Motor neuron (in vitro differentiated cells): ENCODE measurements at places on chromosomes 11 and 22.

DNA sequence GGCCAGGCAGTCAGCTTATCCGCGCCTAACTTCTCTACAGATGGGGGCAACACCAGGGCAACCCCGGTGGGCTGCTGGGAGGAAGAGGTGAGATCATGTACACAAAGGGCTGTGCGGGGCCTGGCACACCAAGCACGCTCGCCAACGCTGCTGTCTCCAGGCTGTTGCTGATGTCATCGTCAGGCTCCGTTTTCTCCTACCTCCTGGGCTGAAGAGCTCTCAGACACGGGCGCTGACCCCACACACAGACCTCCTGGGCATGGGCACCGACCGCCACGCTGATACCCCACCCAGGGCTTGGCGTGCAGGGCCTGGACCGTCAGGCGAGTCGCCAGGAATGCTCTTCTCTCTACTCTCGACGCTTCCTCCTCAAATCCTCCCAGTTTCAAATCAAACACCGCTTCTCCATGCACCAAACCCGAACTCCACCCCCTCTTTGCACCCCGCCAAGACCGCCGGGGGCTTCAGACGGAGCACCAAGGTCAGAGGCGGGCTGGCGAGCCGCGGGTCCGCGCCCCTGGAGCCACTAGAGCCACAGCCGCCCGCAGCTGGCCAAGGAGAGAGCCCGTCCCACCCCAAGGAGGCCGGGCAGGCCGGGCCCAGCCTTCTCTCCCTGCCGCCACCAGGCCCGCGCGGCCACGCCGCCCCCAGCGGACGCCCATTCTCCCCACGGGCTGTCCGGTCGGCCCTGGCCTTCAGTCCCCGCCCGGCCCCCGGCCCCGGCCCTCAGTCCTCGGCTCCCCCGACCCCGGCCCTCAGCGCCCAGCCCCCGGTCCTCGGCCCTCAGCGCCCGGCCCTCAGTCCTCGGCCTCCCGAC, 772 bp downstream of the SBF1 start:
- ATAC-seq, result peak; percentile 58

- no peak for ATAC-seq
Observed at GRCh38 chr11:11940551-11940950, 67.9 kb downstream of the DKK3 start.

DNA sequence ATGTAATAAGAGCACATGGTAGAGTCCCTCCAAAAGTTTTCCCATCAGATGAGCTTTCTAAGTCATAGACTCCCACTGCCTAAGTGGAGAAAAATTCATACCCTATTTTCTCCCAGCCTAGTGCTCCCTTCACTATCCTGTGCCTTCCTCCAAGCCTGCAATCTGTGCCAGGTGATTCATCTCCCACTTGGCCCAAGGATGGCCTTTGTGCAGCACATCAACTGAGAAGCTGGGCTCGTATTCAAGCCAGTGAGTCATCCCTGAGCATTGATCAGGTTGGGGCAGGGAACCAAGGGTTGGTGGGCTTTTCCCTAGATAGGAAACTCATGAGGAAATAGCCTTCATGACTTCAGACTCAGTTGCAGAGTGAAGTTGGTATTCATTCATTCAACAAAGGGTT, 64.6 kb downstream of the PANX1 start:
- ATAC-seq, result no peak

- no peak for ATAC-seq
Observed at GRCh38 chr11:106708348-106708747, 309.9 kb downstream of the GUCY1A2 start.

GRCh38 chr11:120182790-120183491, 27.9 kb upstream of the OAF start:
- no peak for ATAC-seq

GRCh38 chr11:32779136-32779535, 15.3 kb downstream of the CCDC73 start:
- no peak for ATAC-seq
